ENCODE measurements at places on chromosomes 16 and 17.

GRCh38 chr16:4015275-4016004, 100.8 kb downstream of the ADCY9 start:
- DNase-seq, result no peak

GRCh38 chr16:66588981-66589713, 9.9 kb downstream of the CMTM2 start:
- no peak for DNase-seq

DNA sequence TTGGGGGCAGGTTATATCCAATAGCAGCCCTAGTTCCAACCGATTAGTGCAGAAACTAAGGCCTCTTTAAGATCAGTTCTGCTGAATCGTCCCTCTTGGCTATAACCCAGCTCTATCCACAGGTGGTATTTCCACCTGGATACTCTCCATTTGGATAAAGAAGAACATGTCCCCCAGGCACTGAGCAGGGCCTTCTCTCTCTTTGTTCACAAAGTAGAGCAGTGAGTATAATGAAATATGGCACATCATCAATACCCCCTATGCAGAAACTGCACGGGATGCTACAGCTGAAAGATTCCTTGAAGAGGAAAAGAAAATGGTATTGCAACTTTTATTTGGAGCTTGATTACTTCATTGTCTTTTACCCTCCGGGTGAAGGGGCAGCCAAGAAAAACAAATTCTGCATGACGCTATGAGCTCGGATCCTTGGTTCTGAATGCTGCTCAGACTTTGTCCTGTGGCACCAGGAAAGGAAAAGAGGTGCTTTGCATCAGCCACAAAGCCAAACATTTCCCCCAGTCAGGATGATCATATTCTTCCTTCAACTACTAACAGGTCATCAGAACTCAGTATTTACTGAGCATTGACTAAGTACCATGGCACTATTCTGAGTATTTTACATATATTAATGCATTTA, 399.7 kb downstream of the NPIPA8 start:
- DNase-seq, result no peak

DNA sequence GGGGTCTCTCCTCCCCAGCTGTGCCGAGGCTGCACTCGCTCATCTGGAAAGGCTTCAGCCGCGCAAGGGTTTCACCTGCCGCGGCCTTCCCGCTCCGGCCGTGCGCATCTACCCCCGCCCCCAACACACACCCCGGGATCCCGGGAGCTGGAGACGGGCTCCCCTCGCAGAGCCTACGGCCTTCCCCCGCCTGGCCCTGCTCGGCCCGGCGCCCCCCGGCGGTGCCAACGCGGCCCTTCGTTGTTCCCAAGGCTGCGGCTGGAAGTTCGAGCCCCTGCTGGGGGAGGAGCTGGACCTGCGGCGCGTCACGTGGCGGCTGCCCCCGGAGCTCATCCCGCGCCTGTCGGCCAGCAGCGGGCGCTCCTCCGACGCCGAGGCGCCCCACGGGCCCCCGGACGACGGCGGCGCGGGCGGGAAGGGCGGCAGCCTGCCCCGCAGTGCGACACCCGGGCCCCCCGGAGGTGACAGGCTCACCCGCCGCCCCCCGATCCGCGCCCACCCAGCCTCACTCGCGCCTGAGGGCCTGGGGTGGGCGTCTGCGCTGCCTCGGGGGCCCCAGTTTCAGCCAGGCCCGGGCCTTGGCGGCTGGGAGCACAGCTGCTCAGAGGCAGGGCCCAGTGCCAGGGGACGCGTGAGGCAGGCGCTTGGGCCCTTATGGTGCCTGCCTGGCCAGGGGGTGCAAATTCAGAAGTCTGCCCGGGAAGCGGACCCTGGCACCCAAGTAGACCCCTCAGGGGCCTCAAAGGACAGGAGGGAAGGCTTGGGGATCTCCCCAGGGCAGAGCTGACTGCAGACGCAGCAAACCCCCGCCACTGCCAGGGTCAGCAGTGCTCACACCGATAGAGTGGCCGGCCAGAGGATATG, 11.2 kb downstream of the GALK1 start:
- no peak for DNase-seq

DNA sequence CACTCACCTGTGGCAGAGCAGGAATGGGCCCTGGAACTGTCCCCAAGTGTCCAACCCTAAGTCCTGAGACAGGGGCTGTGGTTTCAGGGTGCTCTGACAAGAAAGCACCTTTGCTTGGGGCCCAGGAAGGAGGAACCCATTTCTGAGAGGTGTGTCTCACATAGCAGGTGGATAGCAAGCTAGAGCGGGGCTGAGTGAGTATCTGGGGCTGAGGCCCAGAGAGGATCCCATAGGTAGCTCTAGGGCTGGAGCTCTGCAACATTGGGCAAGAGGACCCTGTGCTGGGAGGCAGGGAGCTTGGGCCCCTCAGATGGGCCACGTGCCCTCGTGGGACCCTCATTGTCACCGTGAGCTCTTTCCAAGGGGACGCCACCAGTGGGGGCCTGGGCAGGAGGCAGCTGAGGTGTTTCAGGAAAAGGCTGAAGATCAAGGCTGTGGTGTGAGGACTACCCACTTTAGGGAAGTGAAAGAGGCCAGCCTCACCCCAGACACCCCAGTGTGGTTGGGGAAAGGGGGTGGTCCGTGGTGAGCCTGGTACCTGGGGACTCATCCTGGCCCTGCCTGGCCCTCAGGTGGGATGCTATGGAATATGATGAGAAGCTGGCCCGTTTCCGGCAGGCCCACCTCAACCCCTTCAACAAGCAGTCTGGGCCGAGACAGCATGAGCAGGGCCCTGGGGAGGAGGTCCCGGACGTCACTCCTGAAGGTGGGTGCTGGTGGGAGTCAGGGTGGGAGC, 5.3 kb downstream of the DEF8 start:
- no peak for DNase-seq

- no peak for DNase-seq
Observed at GRCh38 chr16:87407511-87408112, 15.5 kb downstream of the MAP1LC3B start.

DNA sequence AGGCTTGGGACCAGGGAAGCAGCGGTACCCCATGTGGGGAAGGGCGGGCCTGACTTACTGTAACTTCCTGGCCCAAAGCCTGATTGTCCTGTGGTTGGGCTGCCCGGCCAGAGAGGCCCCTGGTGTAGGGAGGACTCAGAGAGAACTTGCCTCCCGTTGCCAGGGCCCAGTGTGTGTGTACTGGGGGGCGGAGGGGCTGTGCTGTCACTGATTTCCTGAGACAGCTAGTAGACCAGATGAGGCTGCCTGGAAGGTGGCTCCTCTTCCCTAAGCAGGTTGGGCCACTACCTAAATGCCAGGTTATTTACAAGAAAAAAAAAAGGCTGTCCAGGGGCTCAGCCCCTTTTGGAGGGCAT, 16.7 kb downstream of the SOCS3 start:
- no peak for DNase-seq

DNA sequence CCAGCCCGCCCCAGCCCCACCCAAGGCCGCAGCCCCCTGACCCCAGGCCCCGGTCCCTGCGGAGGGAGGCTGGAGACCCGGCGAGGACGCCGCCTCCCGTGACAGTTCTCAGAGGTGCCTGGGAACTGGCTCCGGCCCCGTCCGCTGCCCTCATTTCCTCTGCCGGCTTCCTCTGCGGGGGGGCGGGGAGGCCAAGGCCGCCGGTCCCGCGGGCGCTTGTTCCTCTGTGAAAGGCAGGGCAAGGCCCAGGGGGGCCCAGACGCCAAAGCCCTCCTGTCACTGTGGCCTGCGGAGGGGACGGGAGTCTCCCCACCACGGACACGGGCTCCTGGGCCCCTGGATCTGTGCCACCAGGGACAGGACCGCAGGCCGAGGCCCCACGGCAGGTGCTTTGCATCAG, 5.0 kb upstream of the PVALEF start:
- no peak for DNase-seq

GRCh38 chr17:29103341-29103740, 60.4 kb downstream of the PIPOX start:
- DNase-seq, result no peak

DNA sequence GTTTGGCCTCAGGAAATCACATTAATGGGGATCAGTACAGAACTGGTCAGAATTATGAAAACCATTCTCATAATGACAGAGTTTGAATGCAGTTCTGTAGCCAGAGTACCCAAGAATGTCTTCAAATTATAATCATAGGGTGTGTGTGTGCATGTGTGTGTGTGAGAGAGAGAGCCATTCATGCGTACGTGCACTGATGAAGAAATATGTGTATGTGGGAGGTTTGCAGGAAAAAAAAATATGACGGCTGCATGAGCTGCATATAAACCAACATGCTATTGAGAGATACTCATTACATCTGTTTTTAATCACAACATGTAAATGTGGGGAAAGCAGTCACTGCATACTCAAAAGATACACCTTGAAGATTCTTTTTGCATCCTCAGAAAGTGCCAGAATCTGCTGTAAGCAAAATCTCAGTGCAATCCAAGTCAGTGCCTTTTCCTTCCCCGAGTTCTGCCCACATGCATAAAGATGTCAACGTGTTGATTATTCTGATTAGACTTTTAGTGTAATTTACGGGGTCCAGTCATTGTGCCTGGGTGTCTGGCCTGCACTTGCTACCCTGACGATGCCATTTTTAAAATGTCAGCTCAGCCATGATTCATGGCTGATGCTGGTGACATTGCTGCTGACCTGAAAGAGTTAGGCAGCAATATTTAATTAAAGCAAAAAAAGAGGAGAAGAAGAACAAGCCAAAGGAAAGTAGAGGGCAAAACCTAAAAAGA, 378.7 kb upstream of the ZFHX3 start:
- DNase-seq, result no peak

GRCh38 chr16:82643136-82643535, 16.4 kb downstream of the CDH13 start:
- DNase-seq, result no peak

GRCh38 chr17:29443041-29443739, 53.0 kb downstream of the TAOK1 start:
- no peak for DNase-seq

DNA sequence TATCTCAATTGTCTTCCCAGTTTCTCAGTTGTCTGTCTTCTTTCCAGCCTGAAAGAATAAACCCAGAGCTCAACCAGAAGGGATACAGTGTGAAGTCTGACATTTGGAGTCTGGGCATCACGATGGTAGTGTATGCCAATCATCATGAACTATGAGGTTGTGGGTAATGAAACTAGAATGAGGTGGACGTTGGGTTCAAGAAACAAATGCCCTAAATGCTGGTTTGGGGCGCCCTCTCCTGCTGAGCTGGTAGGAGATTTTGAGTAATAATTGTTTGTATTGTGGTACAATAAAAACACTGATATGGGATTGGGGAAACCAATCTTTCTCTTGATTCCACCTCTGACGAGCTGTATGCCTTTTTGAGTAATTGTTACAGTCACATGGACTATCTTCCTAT, 110.4 kb downstream of the MAP2K6 start:
- no peak for DNase-seq

GRCh38 chr17:1957037-1957436, 68.1 kb downstream of the RTN4RL1 start:
- DNase-seq, result no peak

GRCh38 chr17:58210922-58211321, 8.1 kb downstream of the MKS1 start:
- DNase-seq, result no peak

GRCh38 chr17:79675413-79675725, 55.4 kb upstream of the ENPP7 start:
- DNase-seq, result no peak

DNA sequence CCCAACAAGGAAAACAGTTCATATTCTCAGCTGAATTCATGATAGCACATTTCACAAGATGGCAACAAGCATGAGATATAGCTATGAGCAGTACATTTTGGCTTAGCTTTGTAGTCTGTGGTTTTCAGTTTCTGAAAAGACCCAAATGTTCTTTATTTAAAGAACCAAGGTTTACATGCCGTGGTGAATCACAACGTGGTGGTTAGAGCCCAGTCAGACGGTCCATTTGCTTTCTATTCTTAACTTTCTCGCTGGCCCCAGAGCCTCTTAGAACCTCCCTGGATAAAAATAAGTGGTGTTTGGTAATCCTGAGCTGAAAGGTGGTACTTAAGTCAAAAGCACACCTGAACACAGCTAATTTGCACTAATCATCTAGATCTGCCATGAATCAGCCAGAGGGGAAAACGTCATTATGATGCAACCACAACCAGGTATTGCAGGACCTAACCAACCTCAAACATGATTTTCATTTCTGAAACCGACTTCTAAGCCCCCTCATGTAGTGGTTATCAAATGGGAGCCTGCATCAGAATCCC, 18.6 kb upstream of the HAPSTR1 start:
- DNase-seq, result no peak

- no peak for DNase-seq
Observed at GRCh38 chr17:33892717-33893591, 362.1 kb upstream of the CCL2 start.

- DNase-seq, result peak; percentile 90
Observed at GRCh38 chr17:58302171-58302918, 21.6 kb upstream of the MPO start.

DNA sequence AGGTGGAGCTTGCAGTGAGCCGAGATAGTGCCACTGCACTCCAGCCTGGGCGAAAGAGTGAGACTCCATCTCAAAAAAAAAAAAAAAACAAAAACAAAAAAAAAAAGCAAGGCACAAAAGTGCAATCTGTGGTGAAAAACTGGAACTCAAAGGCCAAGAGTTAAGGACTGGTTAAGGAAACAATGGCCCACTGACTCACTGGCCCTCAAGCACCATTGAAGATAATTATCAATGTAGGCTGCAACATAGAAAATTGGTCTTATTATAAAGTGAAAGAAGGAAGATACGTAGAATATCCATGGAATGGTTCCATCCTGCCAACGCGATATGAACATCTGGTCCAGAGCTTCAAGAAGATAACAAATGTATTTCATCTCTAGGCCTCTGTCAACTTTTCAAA, 444.2 kb downstream of the SOX9 start:
- no peak for DNase-seq

GRCh38 chr16:79261944-79262552, 338.5 kb downstream of the MAF start:
- no peak for DNase-seq

- no peak for DNase-seq
Observed at GRCh38 chr16:20735490-20735889, 6.1 kb downstream of the THUMPD1 start.
